SK-MEL-5 (cell line): ENCODE measurements at places on chromosomes 2 and 18.
A peak's percentile ranks its signal among the peaks of the same experiment; 100 is the strongest.

DNA sequence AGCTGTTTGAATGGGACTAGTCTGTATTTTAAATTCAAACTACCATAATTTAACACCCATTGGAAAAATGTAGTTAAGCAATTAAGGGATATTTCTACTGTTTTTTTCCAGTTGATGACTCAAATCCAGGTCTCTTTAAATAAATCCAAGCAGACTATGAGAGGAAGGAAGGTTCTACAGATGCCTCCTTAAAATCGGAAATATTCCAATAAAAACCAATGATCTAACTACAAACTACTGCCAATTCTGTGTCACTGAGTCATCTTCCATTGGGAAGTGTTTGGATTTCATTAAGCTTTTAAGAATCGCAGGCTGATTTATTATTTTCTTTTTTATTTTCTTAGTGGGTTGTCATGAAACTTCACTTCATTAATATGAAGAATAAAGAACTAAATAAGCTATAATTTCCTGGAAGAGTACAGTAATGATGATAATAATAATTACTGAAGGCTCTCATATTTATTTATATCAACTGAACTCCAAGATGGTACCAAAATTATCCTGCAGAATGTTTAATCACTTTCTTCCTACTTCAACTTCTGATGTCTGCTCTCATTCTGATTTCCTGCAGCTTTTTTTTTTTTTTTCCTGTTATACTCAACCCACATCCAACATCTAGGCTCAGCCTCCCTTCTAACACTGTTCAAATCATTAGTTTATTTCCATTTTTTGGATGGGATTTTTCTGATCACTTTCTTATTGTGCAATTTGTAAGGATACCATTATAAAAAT lies 166.3 kb upstream of the FN1 start:
- no peak for DNase-seq

DNA sequence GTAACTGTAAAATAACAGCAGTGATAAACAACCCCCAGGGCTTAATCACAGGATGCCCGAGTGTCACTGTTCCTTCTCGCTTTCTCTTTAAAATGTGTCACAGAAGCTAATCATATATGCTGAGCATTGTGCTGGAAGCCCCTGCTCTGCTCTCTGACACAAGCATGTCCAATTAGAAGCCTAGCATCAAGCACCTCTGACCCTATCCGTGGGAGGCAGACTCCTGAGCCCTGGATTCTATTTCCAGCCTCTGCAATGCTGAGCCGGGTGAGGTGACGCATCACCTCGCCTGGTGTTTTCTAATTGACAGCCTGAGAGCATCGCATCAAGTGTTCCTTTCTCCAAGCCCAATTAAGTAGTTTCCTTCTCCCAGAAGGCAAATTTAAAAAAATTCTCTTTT lies 19.7 kb upstream of the SCG2 start:
- DNase-seq: no peak

GRCh38 chr2:11672407-11672806 lies 2.4 kb upstream of the NTSR2 start:
- no peak for DNase-seq

DNA sequence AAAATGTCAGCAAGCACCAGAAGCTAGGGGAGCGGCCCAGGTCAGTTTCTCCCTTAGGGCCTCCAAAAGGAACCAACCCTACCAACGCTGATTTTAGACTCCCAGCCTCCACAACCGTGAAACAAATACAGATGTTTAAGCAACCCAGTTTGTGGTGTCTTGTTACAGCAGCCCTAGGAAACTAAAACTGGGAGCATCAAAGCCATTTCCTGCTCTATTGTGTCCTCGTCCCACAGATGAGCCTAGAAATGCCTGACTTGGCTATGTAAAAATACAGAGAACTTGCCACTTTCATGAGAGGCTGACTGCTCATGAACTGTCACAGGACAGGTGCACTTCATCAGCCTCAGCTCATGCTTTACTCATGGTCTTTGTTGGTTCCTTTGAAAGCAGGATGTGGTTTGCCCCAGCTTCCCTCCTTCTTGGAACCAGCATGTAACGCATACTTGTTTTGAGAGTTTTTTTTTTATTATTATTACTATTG lies 97.6 kb upstream of the SLC39A10 start:
- no peak for DNase-seq

DNA sequence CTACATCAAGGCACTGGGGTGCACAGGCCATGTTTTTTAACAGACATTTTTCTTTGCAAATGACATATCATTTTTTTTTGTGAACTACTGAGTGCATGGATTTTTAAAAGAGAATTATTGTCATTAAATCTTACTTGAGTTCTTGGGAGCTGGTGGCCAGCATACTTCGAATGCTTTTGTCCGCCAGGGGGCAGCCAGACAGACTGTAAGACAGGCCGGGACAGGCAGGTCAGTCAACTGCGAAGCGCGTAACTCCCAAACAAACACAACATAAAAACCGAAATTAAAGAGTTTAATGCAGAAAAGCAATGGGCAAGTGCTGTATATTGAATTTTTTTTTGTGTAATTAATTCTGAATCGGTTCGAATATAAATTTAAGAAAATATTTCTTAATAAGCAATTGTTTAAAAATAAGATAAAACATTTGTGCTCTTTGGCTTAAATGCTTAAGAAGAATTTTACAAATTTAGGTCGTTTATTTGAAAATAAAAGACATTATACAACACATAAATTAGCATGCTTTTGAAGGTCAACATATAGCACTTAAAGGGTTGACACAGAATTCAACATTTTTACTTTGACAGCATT lies 142.2 kb upstream of the PXDN start:
- peak; percentile 80 for DNase-seq

GRCh38 chr2:234308073-234308812 lies 188.6 kb downstream of the ARL4C start:
- no peak for DNase-seq

DNA sequence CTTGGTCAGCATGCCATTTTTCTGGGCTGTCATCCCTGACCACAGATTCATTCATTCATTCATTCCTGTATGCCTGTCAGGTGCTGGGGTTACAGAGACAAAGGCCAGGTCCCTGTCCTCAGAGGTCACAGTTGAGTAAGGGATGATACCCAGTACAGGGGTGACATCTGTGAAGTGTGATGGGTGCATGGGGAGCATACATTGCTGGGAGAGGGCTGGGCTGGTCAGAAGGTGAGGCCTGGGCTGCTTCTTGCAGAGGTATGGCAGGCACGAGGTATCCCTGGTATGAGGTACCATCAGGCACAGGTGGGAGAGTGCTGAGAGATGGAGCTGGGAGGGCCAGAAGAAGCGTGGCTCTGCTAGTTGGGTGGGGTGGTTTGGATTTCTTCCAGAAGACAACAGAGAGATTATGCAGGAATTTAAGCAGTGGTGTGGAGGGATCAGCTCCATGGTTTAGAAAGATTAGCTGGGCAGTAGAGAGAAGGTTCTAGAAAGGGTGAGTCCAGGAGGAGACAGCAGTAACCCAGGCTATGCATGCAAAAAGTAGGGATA lies 181.9 kb upstream of the HAAO start:
- DNase-seq: no peak

DNA sequence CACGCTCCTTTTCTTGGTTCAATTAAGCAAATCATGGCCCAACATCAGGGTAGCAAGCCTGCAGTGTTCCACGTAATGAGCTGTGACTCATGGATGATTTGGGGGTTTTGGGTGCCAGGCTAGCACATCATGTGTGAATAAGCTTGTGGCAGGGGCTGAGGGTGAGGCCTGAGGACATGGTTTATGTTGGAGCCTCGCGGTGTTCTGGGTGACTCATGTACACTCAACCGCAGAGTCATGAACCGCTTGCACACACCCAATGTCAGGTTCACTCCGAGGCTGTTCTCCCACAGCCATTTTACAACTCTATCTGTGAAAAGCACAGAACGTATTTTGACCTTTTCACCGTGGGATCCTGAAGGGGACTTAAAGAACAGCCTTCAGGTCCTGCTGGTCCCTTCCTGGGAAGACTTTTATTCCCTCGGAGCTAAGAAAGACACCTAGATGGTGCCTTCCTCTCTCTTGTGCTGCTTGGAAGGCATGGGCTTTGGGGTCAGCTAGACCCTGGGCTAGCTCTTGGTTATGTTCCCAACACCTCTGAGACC lies 139.9 kb upstream of the ZEB2 start:
- no peak for DNase-seq

- DNase-seq: no peak
These were observed 21.6 kb downstream of the INPP5D start for GRCh38 chr2:233081731-233082221.

GRCh38 chr2:147355706-147356105 lies 489.1 kb upstream of the ACVR2A start:
- no peak for DNase-seq

- no peak for DNase-seq
These were observed 46.3 kb downstream of the RTTN start for GRCh38 chr18:70158992-70159717.

- DNase-seq: no peak
These were observed 39.4 kb downstream of the AFTPH start for GRCh38 chr2:64563436-64563938.

- DNase-seq: peak; percentile 40
These were observed 181.7 kb upstream of the CRIM1 start for GRCh38 chr2:36173760-36174404.

DNA sequence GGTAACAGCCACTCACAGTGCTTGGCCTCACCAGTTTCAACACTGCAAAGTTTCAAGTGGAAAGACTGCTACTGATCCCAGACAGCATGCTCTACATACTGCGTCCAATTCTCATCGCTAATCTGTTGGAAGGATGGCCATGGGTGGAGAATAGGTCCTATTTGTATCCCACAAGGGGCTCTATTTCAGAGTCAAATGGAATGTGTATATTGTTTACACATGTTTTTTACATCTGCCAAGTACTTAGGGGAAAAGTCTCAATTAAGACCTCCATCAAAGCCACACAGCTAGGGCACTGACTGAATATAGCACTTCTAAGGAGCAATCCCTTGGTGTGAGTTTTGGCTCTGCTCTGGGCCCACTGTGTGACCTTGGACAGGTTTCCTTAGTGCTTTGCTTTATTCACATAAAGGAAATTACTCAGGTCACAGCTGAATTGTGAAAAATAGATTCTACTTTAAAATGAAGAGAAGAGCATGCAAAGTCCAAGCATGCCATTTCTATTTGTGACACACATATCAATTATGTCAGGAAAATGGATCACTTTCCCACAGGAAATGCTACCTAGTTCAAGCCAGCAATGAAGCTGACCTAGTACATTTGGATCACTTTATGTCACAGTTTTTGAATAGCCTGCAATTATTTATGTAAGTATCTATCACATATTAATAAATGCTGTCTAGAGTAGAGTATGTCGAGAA lies 112.9 kb upstream of the STK17B start:
- DNase-seq: no peak

DNA sequence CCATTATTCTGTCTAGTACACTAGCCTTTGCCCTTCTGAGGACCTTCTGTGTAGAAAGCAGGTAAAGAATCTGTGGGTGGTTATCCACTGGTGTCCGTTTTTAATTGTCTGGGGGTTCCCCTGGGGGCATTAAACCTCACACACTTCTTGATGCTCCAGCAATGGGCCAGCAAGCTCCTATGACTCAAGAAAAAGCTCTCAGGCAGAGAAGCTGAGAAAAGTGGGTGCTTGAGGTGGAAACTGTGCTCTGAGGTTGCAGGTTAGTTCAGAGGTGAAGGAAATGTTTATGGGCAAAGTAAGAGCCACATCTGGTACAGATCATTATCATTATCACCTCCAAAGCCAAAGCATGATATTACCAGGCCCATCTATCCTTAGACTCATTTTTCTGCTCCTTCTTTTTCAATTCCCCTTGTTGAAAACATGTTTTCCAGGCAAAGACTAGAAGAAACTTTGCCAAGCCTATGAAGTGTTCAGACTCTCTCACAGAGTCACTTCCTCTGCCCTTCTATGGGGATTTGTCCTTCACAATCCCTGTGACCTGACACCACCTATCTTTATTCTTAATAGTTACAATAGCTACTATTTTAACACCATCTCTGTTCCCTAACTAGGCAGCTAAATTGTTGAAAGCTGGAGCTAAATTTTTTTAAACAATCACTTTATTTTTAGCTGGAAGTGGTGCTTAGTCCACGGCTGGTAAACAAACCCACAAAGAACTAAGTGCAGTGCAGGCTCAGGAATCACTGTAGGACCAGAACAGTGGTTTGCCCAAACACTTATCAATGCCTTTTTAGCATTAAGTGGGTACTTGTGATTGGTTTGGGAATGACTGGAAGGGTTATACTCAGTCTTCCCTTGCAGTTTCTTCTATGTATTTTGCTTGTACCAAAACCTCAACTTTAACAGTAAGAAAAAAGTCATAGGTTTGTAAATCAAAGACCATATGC lies 512.8 kb upstream of the POU3F3 start:
- DNase-seq: no peak

DNA sequence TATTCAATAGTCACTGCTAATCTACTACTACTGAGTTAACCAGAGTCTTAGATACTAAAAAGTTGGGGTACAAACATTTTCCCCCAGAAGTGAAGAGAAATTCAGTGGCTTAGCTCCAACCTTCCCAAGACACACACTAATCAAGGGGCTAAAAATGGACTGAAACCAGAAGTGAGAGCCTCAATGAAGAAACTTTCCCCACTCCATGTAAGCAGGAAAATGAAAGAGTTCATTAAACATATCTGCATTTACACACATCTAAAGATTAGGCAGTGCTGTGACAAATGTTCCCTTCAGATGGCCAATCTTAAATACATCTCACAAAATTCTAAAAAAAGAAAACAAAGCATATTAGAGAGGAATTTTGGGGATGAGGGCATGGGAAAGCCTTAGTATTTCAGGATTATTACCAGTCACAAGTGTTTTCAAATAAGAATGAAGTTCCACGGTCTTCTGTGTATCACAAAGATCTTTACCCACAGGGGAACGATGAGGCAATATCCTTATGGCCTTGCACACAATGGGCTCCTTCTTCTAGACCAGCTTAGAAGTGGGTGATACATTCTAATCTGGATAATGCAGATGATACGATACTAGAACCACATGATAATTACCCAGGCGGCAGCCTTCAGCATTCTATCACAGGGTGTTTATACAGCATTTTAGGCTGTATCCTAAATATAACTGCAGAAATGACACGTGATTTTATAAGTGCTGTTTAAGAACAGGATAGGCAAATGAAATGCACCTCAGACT lies 17.1 kb downstream of the ANKRD44 start:
- peak; percentile 99 for DNase-seq

DNA sequence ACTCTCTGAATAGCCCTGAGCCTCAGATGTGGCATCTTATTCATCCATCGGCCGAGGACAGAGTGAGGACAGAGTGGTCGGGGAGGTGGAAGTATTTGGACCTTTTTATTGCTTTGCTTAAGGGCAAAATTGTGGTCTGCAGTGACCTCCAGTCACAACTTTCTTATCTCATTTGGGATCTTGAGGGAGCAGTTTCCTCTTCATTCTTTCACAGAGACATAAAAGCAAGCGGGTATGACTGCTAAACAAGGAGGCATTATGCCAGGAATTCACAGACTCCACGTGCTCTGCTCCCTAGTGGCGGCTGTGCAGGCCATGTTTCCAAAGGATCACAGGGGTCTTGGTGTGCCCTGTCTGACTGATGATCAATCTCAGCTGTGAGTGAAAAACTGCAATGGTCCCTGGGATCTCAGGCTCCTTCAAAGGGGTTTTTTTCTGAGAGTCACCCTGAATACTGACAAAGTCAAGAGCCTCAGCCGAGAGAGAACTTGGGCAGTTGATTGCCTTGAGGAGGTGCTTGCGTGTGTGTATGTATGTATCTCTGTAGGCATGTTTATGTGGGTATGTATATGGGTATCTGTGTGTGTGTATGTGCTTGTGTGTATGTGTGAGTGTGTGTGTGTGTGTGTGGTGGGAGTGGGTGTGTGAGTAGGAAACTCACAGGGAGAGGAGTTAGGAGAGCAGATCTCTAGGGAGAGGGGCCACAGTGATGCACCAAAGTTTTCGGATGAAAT lies 47.7 kb downstream of the RAPGEF4 start:
- DNase-seq: peak; percentile 82

GRCh38 chr2:74250189-74250631 lies 51.8 kb downstream of the MTHFD2 start:
- peak; percentile 61 for DNase-seq
